ENCODE measurements at places on chromosomes 5 and 9. TPM values are rescaled to one million over a fixed set of nuclear protein-coding genes. Genes with fewer than 3 reads are reported as not detected.

Gene APBA1
- total RNA-seq, result 0.52 TPM

Gene SPARC
- total RNA-seq, result 110 TPM

Gene SLC23A1
- total RNA-seq, result not detected

Gene TMEM203
- 21.1 TPM for total RNA-seq

Gene ADRB2
- 27.5 TPM for total RNA-seq

Data from mononuclear cell (primary cell).